ENCODE measurements at places on chromosomes 16 and 17.

DNA sequence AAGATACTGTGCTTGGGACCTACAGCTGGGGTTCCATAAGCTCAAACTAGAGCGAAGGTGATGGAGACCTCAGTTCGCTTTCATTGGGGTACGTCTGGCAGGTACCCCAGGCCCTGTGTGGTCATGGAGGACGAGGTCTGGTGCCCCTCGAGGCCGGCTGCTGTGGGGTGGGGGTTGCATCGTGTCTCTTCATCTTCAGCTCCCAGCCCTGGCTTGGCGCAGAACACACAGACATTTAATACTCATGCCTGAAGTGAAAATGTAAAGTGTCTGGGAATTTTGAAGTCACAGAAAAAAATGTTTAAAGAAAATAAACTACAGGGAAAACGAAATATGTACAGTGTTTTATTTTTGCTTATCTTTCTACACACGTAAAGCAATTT lies 80.5 kb downstream of the TBC1D16 start:
- H3K4me1 ChIP-seq = no peaks in the 10 kb centered on the region
- H3K4me3 ChIP-seq = no peak overlapping the region
- H3K27ac ChIP-seq = no peak overlapping the region
- no peak for DNase-seq
- no peaks in the 10 kb centered on the region for H3K36me3 ChIP-seq

GRCh38 chr16:27314161-27314723 lies 468 bp downstream of the IL4R start:
- H3K4me3 ChIP-seq = peak overlapping the region; percentile 100
- H3K27ac ChIP-seq = peak overlapping the region; percentile 96
- peaks cover 54% of the 10 kb centered on the region for H3K4me1 ChIP-seq
- no peaks in the 10 kb centered on the region for H3K27me3 ChIP-seq
- H3K36me3 ChIP-seq = peaks cover 48% of the 10 kb centered on the region

DNA sequence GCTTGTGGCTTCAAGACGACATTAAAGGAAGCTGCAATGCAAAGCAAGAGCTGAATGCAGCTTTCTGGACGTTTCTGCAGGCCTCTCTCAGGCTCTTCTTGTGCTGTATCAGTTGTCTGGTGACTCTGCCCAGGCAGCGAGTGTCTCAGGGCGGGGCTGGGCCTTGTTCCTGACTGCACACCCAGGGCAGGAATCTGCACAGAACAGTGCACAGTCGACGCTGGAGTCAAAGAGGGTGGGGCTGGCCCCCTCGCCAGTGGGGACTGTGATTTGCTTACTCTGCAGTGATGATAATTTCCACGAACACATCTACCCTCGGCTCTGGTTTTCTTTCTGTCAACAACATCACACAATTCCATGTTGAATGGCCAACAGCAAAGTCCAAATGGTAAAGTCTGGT lies 60.7 kb downstream of the IRF8 start:
- no peaks in the 10 kb centered on the region for H3K36me3 ChIP-seq
- H3K27me3 ChIP-seq = no peaks in the 10 kb centered on the region
- no peak overlapping the region for H3K4me3 ChIP-seq
- peaks cover 9% of the 10 kb centered on the region for H3K4me1 ChIP-seq
- DNase-seq = no peak

- no peaks in the 10 kb centered on the region for H3K27me3 ChIP-seq
- peaks cover 13% of the 10 kb centered on the region for H3K36me3 ChIP-seq
- H3K4me3 ChIP-seq = peak overlapping the region; percentile 88
- H3K27ac ChIP-seq = peak overlapping the region; percentile 83
- no peak for DNase-seq
Observed at GRCh38 chr17:1110541-1110861, 69.3 kb downstream of the ABR start.

DNA sequence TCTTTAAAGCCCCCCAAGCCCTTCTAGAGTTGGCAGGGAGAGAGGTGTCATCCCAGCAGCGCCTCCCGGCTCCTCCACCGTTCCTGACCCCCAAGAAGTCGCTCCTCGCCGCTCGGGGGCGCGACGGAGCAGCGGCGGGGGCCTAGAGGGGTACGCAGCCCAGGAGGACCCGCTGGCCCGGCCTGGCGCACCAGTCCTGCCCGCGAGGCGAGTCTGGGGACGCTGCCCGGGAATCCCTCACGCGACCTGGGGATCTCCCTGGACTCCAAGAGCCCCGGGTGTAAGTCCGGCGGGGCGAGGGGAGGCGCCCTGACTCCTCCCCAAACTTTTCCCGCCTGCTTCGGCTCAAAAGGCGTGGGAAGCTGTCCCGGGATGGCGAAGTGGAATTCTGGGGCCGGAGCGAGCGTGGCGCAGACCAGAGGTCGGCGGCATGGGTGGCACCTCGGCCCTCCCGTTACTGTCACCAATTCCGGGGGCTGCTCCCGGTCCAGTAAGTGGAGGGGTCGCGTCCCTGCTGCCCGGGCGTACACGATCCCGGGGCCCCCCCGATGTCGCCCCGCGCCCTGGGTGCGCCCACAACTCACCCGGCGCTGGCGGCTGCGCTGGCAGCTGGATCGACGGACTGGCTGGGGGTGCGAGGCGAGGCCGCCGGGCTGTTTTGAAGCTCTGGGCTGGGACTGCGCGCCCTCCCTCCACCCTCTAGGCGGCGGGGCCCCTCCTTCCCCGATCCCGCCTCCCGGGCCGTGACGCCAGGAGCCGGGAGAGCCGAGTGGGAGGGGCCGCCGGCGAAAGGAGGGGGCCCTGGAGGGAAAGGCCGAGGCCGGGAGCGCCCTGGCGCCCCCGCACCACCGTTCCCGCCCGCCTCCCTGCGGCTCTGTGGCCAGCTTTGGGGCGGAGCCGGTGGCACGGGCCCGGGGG lies at the start of gene EMP2:
Gene EMP2 (minus strand): TSS at position 634 of the 918 bp plus-strand sequence. CDS start 32,981 bp downstream, outside the sequence.
- H3K27ac ChIP-seq = no peak within 1 kb of the TSS
- H3K4me1 ChIP-seq = peaks cover 3% of the 10 kb centered on the region
- H3K4me3 ChIP-seq = no peak within 1 kb of the TSS
- DNase-seq = no peak
- H3K36me3 ChIP-seq = no peaks in the 10 kb centered on the region

GRCh38 chr16:10594312-10594950 lies 14.0 kb upstream of the EMP2 start:
- H3K27ac ChIP-seq = no peak overlapping the region
- H3K4me1 ChIP-seq = no peaks in the 10 kb centered on the region
- peaks cover 4% of the 10 kb centered on the region for H3K27me3 ChIP-seq
- no peak overlapping the region for H3K4me3 ChIP-seq
- H3K36me3 ChIP-seq = no peaks in the 10 kb centered on the region

GRCh38 chr17:32944248-32945020 lies 16.5 kb downstream of the TMEM98 start:
- no peaks in the 10 kb centered on the region for H3K4me1 ChIP-seq
- no peak overlapping the region for H3K4me3 ChIP-seq
- H3K27me3 ChIP-seq = peaks cover 23% of the 10 kb centered on the region
- no peaks in the 10 kb centered on the region for H3K36me3 ChIP-seq

- H3K4me3 ChIP-seq = no peak overlapping the region
- H3K27me3 ChIP-seq = peaks cover 13% of the 10 kb centered on the region
- no peak for DNase-seq
- no peak overlapping the region for H3K27ac ChIP-seq
- no peaks in the 10 kb centered on the region for H3K4me1 ChIP-seq
Observed at GRCh38 chr17:2782055-2782454, 14.2 kb upstream of the RAP1GAP2 start.

DNA sequence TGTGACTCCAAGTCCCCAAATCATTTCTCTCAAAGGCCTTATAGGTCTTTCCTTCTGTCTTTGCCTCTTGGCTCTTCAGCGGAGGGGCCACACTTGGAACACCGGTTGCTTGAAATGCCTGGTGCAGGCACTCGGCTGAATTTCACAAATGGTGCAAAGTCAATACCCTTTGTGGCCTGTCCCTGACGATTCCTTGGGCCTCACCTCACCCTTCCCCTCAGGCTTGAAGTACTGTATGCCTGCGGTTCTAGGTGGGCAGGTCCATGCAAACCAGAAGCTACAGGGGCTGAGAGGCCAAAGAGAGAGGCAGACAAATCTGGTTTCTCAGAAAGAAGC lies 4.1 kb upstream of the B9D1 start:
- H3K4me1 ChIP-seq = peaks cover 50% of the 10 kb centered on the region
- H3K4me3 ChIP-seq = no peak overlapping the region
- peaks cover 2% of the 10 kb centered on the region for H3K27me3 ChIP-seq
- no peak overlapping the region for H3K27ac ChIP-seq

DNA sequence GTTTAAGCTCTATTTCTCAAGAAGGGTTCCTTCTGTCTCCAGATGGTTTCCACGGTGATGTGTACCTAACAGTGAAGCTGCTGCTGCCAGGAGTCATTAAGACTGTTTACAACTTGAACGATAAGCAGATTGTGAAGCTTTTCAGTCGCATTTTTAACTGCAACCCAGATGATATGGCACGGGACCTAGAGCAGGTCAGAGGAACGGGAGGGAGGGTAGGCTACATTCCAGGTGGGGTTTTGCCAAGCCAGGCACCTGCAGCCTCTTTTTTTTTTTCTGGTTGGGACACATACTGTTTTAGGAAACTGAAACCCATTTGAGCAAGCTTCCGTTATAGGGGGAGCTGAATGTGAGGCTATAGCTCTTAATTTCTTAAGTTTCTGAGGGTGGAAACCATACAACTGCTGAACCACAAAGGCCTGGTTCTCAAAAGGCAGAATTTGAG lies 10.6 kb downstream of the LIG3 start:
- peaks cover 9% of the 10 kb centered on the region for H3K4me1 ChIP-seq
- no peak overlapping the region for H3K4me3 ChIP-seq
- H3K36me3 ChIP-seq = peaks cover 72% of the 10 kb centered on the region
- DNase-seq = no peak
- H3K27me3 ChIP-seq = no peaks in the 10 kb centered on the region
- H3K27ac ChIP-seq = no peak overlapping the region

- H3K4me3 ChIP-seq = no peak overlapping the region
- DNase-seq = no peak
- H3K27me3 ChIP-seq = no peaks in the 10 kb centered on the region
- H3K4me1 ChIP-seq = no peaks in the 10 kb centered on the region
- no peak overlapping the region for H3K27ac ChIP-seq
Observed at GRCh38 chr16:20175358-20175757, 101.7 kb upstream of the GPR139 start.
